ENCODE measurements at places on chromosomes 12 and 14. TPM values are rescaled to one million over a fixed set of nuclear protein-coding genes. Genes with fewer than 3 reads are reported as not detected.
A peak's percentile ranks its signal among the peaks of the same experiment; 100 is the strongest.

Gene ACOT6
- not detected for total RNA-seq

Gene POTEM
- total RNA-seq: not detected

Gene AQP6
- total RNA-seq: not detected

Gene TAS2R50
- total RNA-seq: 0.18 TPM

Gene SPIC
- not detected for total RNA-seq

Gene RASAL1
- total RNA-seq: 0.16 TPM

Gene TMPRSS12
- not detected for total RNA-seq

Gene LIMA1
- 24.2 TPM for total RNA-seq

Gene VRTN
- 0.09 TPM for total RNA-seq

Gene MDGA2
- total RNA-seq: not detected

Gene R3HDM2
- 15.5 TPM for total RNA-seq

Gene TAS2R20
- 0.74 TPM for total RNA-seq

Gene DLK1
- total RNA-seq: 44.2 TPM

DNA sequence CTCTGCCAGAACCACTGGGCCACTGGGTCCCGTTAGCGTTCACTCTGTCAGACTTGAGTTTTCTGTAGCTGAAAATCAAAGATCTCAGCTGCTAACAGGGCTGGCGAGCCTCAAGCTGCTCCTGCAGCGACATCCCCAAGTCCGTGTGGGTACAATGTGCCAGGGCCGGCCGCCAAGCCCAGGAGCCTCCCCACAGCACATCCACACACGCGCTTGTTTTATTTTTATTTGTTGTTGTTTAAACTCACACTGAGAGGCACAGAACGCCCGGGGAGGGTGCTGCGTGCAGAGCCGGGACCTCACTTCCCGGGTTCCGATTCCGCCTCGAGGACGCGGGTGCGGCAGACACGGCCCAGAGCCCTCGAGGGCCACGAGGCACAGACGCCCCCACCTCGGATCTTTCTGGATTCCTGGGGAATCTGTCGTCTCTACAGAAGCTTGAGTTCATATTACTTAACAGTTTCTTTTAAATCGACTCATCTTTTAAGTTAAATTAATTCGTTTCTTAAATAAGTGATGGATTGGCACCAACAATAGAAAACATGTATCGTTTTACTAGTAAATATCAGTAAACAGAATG lies 9.3 kb downstream of the GALNT9 start:
- no peak for DNase-seq

DNA sequence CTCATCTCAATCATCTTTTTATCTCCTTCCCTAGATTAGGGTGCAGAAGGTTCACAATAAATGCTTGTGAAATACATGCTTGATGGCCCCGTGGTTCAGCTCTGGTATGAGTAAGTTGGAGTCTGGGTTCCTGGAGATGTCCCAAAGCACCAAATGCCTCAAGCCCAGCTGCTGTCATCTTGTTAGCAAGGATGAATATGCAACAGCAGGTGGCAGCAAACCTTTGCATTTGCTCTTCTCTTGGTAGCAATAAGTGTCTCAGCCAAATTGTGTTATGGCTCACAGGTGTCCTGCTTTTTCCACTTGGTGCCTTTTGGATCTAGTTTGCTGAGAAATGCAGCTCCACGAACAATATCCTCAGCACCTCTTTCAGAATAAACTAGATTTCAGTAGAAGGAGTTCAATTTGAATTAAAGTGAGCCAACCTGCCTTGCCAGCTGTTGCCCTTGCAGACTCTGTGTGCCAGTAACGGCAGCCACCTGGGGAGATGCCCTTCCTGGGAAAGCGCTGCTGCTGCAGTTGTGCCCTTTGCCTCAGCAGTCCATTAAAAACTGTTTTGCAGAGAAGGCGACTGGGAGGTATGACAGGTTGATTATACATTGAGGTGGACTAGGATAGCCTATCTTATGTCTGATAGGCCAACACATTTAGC lies 417.3 kb downstream of the SNAPC1 start:
- no peak for DNase-seq

- no peak for DNase-seq
Observed at GRCh38 chr12:77645966-77646598, 184.6 kb upstream of the NAV3 start.

DNA sequence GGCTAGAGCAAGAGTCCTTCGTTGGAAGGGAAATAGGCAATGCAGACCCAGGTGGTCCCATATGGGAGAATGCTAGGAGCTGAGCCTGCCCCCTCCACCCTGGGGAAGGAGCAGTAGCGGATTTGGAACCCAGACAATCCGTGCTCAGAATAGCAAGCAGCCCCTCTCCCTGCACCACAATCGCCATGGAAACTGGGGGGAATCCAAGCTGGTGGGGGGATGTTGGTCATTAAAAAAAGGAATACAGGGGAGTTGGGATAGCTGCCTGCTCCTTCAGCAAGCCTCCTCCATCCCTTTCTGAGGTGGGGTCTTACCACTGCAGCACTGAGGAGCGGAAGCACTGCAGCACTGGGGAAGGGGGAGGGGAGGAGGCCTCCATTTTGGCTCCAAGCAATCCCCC lies 2.9 kb downstream of the RND1 start:
- no peak for DNase-seq

- no peak for DNase-seq
Observed at GRCh38 chr12:111761099-111761498, 5.6 kb upstream of the ALDH2 start.

- peak; percentile 34 for DNase-seq
Observed at GRCh38 chr12:102063069-102063468, 1.3 kb upstream of the WASHC3 start.

DNA sequence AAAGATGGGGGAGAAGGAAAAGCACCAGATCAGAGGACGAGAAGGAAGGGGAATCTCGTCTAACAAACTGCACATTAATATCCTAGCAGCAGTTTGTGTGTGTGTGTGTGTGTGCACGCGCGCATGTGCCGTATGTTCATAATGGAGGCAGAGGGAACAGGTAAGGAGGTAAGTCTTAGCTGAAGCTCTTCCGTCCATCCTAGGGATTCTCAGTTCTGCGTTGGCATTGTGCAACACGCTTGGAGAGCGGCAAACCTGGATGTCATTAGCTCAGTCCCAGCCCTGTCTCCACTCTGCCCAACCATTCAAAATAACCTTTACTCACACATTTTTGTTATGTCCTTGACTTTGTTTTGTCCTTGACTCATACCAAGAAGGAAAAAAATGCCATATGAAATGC lies 1.6 kb upstream of the C1R start:
- no peak for DNase-seq

DNA sequence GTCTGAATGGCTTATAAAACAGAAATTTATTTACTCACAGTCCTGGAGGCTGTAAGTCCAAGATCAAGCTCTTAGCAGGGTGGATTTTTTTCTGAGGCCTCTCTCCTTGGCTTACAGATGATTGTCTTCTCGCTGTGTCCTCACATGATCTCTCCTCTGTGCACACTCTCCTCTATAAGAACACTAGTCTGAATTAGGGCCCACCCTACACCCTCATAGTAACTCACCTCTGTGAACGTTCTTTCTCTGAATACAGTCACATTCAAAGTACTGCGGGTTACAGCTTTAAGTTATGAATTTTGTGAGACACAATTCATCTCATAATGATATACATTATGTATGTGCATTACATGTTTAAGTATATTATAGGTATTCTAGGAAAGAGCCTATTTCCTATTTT lies 135.7 kb upstream of the ATXN7L3B start:
- no peak for DNase-seq

DNA sequence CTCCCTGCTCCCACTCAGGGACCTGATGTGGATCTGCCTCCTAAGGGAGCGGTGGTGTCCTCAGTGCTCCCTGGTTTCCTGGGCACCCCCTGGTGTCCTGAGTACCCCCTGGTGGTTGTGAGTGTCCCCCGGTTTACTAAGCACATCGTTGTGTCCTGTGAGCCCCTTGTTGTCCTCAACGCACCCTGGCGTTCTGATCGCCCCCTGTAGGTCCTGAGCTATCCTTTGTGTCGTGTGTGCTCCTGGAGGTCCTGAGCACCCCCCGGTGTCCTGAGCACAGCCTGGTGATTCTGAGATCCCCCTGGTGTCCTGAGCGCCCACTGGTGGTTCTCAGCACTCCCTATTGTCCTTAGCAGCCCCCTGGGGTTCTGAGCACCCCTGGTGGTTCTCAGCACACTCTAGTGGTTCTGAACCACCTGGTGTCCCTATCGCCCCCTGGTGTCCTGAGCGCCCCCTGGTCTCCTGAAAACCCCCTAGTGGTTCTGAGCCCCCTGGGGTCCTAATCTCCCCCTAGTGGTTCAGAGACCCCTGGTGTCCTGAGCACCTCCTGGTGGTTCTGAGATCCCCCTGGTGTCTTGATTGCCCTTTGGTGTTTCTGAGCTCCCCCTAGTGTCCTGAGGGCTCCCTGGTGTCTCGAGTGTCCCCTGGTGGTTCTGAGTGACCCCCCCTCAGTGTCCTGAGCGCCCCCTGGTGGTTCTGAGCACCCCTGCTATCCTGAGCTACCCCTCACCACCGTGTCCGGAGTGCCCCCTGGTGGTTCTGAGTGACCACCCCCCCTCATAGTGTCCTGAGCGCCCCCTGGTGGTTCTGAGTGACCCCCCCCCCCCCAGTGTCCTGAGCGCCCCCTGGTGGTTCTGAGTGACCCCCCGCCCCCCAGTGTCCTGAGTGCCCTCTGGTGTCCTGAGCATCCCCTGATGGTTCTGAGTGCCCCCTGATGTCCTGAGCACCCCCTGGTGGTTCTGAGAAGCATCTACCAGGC lies 615.1 kb downstream of the TMEM121 start:
- peak; percentile 14 for DNase-seq

GRCh38 chr14:93744176-93744575 lies 44.1 kb downstream of the PRIMA1 start:
- no peak for DNase-seq

DNA sequence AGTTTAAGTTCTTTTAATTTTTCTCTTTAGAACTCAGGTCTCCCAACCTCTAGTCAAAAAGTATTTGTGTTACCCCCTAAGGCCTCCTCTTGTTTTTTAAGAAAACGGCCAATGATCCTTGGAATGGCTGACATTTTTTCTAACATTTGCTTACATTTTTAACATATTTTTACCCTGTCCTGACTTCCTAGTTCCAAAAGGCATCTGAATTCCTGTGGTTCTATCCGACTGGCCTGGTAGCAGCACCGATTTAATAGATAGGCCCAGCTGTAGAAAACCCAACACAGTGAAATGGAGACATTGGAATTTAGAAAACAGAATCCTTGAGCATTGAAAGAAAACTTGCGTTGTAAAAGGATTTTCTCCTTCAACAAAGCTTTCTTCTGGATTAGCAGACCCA lies 134.7 kb upstream of the GSC start:
- DNase-seq: no peak
